LHCN-M2 (cell line): ENCODE measurements at places on chromosomes 1 and 21. TPM values are rescaled to one million over a fixed set of nuclear protein-coding genes. Genes with fewer than 3 reads are reported as not detected.

Gene SPATA21
- not detected in 2 replicates for total RNA-seq

Gene SDE2
- 19.7 and 21.5 TPM in 2 replicates for total RNA-seq

Gene CRP
- total RNA-seq, result not detected in 2 replicates

Gene SPATA1
- 0.63 TPM in 1 of 2 replicates, not detected in the other for total RNA-seq

Gene KCNH1
- total RNA-seq, result 6.0 and 7.5 TPM in 2 replicates

DNA sequence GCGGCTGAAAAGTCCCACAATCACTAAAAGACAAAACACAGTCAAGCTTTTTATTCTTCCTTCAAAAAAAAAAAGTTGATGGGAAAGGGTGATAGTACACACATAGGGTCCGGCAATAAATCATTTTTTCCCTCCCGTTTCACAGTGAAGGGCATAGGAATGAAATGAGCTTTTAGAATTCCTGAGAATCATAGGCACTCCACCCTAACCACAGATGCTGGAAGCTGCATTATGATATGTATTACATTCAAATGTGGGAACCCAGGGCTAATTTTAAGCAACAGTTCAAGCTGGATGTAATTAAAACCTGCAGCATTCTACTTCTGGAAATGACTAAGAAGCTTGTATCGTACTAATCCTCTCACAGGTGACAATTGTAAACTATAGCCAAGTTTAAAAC is 75.7 kb upstream of the KCNJ15 start:
- peak; percentile 76 for DNase-seq

DNA sequence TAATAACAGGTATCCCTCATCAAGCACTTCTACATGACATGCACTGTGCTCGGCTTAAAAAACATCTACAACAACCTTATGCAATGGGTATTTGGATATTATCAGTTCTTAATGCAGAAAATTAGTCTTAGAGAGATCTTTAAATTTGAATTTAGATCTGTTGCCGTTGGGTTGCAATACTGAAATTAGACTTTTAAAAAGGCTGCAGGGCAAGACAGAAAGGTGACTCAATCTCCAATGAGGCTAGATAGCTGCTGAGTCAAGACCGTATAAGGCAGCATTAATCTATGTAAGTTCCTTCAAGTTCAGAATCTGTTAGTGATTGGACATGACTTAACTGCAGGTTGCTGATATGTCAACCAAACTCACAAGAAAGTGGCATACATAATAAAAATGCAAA is 37.3 kb downstream of the OLFM3 start:
- no peak for DNase-seq

- no peak for DNase-seq
Measured at GRCh38 chr1:111952125-111952657, 37.3 kb downstream of the KCND3 start.

- no peak for DNase-seq
Measured at GRCh38 chr1:182493063-182493462, 43.1 kb downstream of the RGSL1 start.

DNA sequence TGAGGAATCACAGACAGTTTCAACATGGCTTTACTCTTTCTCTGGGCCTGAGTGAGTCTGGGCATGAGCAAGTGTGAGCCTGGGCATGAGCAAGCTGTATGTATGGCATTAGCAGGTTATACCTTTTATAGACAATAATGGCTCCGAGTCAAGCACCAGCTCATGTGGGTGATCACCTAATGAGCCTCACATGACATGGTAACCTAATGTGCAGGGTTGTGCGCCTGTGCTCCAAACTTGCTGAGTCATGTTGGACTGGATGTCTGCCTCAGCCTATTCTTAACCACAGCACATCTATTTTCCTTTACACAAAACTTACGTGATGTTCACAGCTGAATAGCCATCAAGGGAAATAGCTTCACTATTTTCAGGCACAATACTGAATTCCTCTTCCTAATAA is 236.2 kb upstream of the NRIP1 start:
- DNase-seq, result peak; percentile 40

- DNase-seq, result no peak
Measured at GRCh38 chr1:246189126-246189525, 318.0 kb downstream of the SMYD3 start.

DNA sequence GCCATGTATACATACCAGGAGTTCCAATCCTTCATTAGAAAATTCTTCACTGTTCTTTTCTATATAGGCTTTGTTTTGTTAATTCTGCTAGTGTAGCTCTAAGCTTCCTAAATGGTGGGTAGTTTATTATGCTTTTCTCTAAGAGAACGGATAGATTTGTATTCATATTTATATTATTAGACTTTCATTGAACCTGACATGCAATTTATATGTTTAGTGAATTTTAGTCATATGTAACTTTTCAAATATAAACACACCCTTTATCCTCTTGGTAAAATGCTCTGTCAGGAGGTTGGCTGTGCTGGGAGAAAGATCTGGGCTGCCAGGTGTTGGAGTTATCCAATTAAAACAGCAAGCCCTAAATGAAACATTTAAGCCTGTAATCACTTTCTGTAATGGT is 369.7 kb upstream of the RGS18 start:
- DNase-seq, result no peak

DNA sequence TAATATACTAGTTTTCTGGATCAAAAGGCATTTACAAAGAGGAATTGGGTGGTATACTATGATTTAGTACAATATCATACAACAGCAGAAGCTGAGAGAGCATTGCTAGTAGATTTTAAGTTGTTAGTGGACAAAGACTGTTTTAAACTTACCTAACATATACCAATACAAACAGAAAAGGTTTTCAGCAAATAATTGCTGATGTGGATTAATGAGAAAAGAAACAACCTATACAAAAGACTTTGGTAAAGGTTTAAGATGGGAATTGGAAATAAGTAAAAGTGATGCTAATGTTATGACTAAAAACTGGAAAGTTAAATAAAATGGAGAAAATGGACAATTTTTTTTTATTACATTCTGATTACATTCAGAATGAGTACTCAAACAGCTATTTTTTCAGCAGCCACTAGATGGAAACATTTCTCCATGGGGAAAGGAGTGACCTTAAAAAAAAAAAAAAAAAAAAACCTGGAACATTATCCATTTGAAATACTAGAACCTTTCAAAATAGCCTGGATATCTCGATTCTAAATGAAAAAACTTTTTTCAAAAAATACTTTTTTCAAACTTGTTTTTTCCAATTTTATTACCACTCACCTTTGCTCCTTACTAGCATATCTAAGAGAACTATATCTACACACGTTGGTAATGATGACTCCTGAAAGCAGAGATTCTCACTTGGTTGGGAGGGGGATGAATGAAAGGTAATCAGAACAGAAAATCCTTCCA is 55.4 kb downstream of the EPRS1 start:
- DNase-seq, result peak; percentile 55

DNA sequence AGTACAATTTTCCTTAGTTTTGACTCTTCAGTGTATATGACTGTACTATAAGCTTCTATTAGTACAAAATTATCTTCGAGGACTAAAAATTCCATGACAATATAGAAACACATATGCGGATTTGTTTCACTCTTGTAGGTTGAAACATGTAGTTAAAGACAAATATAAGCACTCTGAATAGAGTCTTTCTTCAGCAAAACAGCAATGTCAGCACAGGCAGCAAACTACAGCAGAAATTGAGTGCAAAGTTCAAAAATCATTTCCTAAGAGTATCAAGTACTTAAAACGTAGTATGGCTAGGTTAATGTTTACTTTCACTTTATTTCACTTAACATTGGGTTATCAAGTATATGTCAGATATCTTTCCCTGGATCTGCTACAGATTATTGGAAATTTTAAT is 106.7 kb downstream of the FAF1 start:
- DNase-seq, result no peak

DNA sequence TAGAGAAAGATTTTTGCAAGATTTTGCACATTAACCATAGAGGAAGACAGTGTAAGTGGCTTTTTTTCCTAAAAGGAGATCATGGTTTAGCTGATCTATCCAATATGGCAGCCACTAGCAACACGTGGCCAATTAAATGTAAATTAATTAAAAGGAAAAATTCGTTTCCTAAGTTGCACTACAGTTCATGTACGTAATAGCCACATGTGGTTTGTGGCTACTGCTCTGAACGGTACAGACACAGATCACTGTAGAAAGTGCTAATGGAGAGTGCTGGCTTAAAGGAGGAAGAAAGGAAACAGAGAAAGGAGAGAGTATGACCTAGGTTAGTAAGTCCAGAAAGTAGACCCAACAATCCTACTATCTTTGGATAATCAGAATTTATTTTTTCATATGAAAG is 170.8 kb downstream of the SIPA1L2 start:
- DNase-seq, result no peak

DNA sequence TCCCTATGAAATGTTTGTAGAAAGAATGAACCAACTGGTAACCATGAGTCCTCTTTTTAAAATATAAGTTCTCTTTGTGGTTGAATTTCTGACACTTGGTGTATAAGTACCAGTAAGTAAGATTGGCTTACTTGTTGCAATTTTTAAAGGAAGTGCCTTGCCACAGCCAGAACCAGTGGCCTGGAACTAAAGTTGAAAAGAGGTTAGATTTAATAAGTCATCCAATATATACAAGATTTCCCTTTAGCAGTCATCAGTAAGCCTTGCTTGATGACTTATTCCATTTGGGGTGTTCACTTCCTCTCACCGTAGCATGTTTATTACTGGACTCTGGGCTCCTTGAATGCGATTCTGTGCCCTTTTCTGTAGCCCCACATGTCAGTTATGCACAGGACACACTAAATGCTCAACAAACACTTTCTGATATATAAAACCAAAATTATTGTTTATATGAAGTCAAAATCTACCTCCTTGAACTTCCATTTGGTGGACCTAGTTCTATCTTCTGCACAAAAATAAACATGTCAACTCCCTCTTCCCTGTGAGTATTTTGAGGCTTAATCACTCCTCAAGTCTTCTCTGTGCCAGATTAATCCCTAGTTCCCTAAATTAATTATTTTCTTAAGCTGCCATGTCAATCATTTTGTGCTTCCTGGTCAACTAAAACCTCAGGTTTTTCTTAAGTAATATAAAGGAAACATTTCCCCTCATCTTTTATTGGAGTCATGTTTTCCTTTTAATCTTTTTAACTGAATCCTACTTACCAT is 218.1 kb downstream of the ST6GALNAC3 start:
- DNase-seq, result no peak

GRCh38 chr1:100530880-100531487 is 7.0 kb upstream of the GPR88 start:
- peak; percentile 90 for DNase-seq

- DNase-seq, result peak; percentile 56
Measured at GRCh38 chr21:43827015-43827611, 37.7 kb downstream of the RRP1 start.

DNA sequence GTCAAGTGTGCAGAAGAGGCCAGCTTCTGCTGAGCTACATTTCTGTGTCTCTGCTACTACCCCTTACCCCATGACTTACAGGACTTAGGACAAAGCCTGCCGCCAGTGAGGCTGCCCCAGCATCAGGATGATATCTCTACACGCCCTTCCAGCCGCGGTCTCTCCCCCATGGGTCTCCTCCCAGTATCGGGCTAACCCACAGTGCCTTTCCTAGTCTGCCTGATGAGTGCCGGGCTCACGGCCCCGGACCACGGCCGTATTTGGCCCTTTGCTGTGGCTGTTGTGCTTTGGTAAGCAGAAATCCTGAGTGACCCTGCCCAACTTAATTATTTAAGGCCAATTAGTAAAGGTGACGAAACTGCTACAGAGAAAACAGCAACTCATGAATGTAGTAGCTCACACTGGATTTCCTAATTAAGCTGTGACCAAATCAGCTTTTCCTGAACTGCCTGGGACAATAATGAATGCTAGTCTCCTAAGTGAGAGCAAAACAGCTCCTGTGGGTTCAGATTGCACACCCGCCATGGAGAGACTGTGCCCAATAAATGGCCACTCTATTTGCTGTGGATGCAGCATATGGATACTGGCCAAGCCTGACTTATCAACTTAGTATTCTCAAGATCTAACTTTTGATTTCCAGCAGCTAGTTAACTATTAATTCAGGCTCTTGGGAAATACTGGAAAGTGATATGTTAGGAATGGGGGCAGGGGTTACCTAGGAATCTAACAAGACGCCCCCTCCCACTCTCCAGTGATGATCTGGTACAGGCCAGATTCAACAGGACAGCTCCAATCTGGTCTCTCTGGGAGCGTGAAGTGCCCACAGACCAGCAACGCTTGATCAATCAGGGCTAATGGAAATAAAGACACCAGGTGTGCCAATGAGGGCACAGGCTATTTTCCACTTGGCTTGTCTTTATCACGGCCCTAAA is 123.3 kb upstream of the IFFO2 start:
- DNase-seq, result no peak

GRCh38 chr1:117565076-117565556 is 40.7 kb upstream of the TENT5C start:
- DNase-seq, result no peak

- DNase-seq, result peak; percentile 58
Measured at GRCh38 chr1:197924516-197925123, 7.4 kb downstream of the LHX9 start.

DNA sequence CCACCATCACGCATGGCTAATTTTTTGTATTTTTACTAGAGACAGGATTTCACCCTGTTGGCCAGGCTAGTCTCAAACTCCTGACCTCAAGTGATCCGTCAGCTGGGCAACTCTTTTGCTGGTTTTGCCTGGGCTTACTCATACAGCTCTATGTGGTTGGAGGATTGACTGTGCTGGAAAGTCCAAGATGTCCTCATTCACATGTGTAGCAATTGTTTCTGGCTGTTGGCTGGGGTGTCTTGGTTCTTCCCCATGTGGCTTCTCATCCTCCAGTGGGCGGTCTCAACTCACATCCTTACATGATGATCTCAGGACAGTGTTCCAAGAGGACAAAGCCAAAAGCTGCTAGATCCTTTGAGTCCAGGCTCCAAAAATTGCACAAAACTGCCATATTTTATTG is 53.3 kb downstream of the TEX35 start:
- peak; percentile 31 for DNase-seq

DNA sequence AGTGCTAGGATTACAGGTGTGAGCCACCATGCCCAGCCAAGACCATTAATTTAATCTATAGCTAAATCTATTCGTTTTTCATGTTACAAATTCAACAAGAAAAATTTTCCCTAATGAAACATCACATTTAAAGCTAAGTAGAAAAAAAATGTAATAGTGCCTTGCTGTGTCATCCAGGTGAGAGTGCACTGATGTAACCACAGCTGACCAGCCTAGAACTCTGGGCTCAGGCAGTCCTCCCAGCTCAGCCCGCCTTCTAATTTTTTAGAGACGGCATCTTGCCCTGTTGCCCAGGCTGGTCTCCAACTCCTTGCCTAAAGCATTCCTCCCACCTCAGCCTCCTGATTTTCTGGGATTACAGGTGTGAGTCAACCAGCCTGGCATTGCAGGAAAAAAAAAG is 109.0 kb downstream of the PPIAL4G start:
- no peak for DNase-seq
